Stimulated activated CD8-positive, alpha-beta memory T cell treated with anti-CD3 and anti-CD28 coated beads, Interleukin-2, amount 100 ng/mL, for 1 hour (primary cell): ENCODE measurements at places on chromosomes 6 and 20.

GRCh38 chr6:140671926-140672325 is 1297.5 kb upstream of the CITED2 start:
- DNase-seq, result no peak

GRCh38 chr6:29760328-29760727 is 37.1 kb downstream of the HLA-F start:
- DNase-seq, result no peak

DNA sequence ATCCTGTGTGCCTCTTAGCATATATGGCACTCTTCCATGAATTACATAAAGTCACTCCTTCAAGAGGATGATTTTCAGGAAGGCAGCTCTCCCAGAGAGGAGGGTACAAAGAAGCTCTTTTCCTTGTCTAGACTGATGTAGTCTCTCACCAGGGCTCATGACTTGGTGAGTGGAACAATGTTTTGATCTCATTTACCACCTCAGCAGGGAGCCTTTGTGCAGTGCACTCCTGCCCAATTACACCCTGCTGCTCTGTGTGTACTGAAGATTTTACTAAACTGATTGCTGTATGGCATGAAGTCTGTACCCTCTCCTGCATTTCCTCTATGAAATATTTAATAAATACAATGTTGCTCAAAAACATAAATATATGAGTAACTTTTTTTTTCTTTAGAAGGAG is 598.3 kb upstream of the HS3ST5 start:
- DNase-seq, result no peak

DNA sequence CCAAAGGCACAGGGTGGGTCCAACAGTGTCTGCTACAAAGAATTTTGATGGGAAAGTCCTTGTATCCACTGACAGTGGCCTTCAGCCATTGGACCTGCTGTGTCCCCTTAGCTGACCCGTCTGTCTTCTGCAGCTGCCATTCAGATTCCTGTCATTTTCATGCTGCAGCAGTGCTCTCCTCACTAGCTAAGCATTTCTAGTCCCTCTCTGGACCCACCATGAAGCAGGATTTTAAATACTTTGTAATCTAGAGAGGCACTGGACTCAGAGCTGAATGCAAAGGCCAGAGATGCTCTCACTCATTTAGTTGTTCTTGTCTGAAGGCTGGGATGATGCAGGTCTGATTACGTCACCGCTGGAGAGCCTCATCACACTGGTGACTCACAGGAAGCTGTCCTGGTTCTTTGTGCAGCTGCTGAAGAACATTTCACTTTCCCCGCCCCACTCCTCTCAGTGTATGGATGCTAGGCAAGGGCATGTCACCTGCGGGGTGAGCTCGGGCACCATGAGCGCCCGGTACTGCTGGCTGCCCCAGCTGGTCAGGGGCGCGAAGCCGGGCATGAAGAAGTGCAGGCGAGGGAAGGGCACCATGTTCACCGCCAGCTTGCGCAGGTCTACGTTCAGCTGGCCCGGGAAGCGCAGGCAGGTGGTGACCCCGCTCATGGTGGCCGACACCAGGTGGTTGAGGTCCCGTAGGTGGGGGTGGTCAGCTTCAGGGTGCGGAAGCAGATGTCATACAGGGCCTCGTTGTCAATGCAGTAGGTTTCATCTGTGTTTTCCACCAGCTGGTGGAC is 19.4 kb upstream of the TUBB2A start:
- DNase-seq, result no peak

- DNase-seq, result no peak
Observed at GRCh38 chr6:36727505-36728021, 29.9 kb downstream of the RAB44 start.
